ENCODE measurements at places on chromosomes 2 and 18. TPM values are rescaled to one million over a fixed set of nuclear protein-coding genes. Genes with fewer than 3 reads are reported as not detected.

DNA sequence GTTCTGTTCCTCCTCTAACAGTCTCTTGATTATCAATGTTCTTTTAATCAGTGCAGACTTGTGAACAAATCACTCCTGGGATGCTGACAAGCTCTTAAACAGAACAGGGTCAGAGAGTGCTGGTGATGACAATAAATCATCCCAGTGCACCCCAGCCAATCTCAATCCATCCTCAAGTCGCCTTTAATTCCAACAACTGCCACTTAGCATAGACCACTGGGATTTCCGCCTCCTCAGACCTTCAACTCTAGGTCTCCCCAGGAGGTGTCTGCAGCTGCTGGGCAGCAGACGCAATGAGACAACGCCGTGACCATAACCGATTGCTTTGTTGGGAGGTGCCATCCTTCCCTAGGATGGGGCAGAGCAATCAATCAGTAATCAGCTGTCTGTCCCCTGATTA lies 184.2 kb upstream of the ACAA2 start:
- no peaks in the 10 kb centered on the region for H3K4me1 ChIP-seq
- no peaks in the 10 kb centered on the region for H3K27me3 ChIP-seq
- no peaks in the 10 kb centered on the region for H3K36me3 ChIP-seq

- no peaks in the 10 kb centered on the region for H3K4me1 ChIP-seq
- no peak overlapping the region for H3K27ac ChIP-seq
- peak; percentile 21 for DNase-seq
- no peaks in the 10 kb centered on the region for H3K27me3 ChIP-seq
- no peak overlapping the region for H3K4me3 ChIP-seq
Observed at GRCh38 chr2:235746257-235746934, 252.6 kb downstream of the AGAP1 start.

- H3K27me3 ChIP-seq = no peaks in the 10 kb centered on the region
- no peak overlapping the region for H3K4me3 ChIP-seq
- DNase-seq = no peak
- no peak overlapping the region for H3K27ac ChIP-seq
- H3K4me1 ChIP-seq = peaks cover 22% of the 10 kb centered on the region
- no peaks in the 10 kb centered on the region for H3K36me3 ChIP-seq
Observed at GRCh38 chr2:108630567-108631405, 88.5 kb upstream of the RANBP2 start.

DNA sequence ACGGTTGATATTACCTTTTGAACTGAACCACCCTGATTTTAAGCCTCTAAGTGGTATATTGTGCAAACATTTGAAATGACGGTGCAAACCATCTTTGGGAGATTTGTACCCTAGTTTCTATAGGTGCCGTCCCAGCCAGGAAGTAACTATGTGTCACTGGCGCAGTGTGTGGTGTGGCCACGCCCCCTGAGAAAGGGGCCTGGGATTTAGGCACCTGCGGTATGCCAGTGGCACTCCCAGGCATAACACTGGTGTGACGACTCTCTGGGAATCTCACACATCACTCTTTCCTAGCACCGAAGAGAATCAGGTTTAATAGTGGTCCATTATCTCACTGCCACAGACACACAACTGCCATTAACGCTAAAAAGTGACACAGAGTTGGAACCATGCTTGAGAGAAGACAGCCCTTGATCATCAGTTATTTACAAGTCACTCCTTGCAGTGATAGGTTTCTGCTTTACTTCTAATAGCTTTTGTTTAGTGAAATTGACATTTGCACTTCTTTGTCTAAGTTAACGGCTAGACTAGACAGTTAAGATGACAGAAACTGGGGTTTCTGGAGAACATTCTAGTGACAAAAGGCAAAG lies 11.1 kb downstream of the AQP4 start:
- no peaks in the 10 kb centered on the region for H3K36me3 ChIP-seq
- H3K4me3 ChIP-seq = no peak overlapping the region
- H3K27me3 ChIP-seq = no peaks in the 10 kb centered on the region
- H3K4me1 ChIP-seq = no peaks in the 10 kb centered on the region
- no peak overlapping the region for H3K27ac ChIP-seq
- DNase-seq = no peak

DNA sequence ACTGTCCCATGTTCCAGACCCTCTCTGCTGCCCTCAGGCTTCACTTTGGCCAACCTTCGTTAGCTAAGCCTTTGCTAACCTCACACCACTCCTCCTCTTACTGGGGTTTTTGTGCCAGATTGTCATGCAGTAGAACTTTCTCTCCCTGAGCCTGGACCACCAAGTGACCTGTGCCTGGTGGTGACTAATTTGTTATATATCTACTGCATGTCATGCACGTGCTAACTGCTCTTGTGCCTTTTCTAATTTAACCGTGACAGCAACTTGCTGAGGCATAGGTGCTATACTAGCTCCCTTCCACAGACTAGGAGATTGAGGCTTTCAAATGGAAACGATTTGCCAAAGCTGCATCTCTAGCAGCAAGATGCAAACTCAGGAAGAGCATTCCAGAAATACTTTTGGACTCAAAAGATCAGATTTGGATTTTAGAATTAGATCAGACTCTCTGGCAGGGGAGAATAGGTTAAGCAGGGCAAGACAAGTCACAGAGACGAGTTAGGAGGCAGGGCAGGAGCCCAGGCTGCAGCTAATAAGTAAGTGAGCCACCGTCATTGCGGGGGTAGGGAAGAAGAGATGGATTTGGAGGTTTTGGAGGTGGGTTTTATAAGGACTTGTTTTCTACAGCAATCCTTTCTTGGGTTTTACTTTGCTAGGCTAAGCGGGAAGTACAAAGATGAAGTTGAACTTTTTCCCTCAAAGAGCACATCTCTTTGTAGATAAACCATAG lies 1.8 kb downstream of the PPP1R7 start:
- H3K27me3 ChIP-seq = no peaks in the 10 kb centered on the region
- H3K27ac ChIP-seq = no peak overlapping the region
- H3K4me1 ChIP-seq = peaks cover 26% of the 10 kb centered on the region
- H3K36me3 ChIP-seq = no peaks in the 10 kb centered on the region

GRCh38 chr2:233081731-233082221 lies 21.6 kb downstream of the INPP5D start:
- peak overlapping the region; percentile 0 for H3K4me3 ChIP-seq
- peaks cover 98% of the 10 kb centered on the region for H3K4me1 ChIP-seq
- DNase-seq = no peak
- H3K36me3 ChIP-seq = no peaks in the 10 kb centered on the region
- peak overlapping the region; percentile 26 for H3K27ac ChIP-seq
- H3K27me3 ChIP-seq = no peaks in the 10 kb centered on the region

- DNase-seq = no peak
- no peaks in the 10 kb centered on the region for H3K27me3 ChIP-seq
- H3K36me3 ChIP-seq = peaks cover 4% of the 10 kb centered on the region
- no peak overlapping the region for H3K27ac ChIP-seq
Observed at GRCh38 chr2:69561101-69561500, 82.4 kb downstream of the AAK1 start.

GRCh38 chr2:25229279-25230197 lies 61.2 kb upstream of the POMC start:
- no peak overlapping the region for H3K4me3 ChIP-seq
- no peak for DNase-seq
- H3K4me1 ChIP-seq = peaks cover 7% of the 10 kb centered on the region
- H3K36me3 ChIP-seq = peaks cover 4% of the 10 kb centered on the region
- no peaks in the 10 kb centered on the region for H3K27me3 ChIP-seq

- H3K36me3 ChIP-seq = no peaks in the 10 kb centered on the region
- DNase-seq = no peak
- no peaks in the 10 kb centered on the region for H3K4me1 ChIP-seq
- no peak overlapping the region for H3K27ac ChIP-seq
- H3K4me3 ChIP-seq = no peak overlapping the region
Observed at GRCh38 chr2:22483036-22483435, 901.9 kb upstream of the KLHL29 start.

- DNase-seq = no peak
- H3K27me3 ChIP-seq = no peaks in the 10 kb centered on the region
- H3K36me3 ChIP-seq = no peaks in the 10 kb centered on the region
Observed at GRCh38 chr2:25548601-25549000, 124.8 kb downstream of the DTNB start.

- DNase-seq = no peak
- no peaks in the 10 kb centered on the region for H3K27me3 ChIP-seq
- no peak overlapping the region for H3K27ac ChIP-seq
- no peaks in the 10 kb centered on the region for H3K4me1 ChIP-seq
Observed at GRCh38 chr2:127768775-127769479, 42.0 kb downstream of the WDR33 start.

GRCh38 chr2:119407430-119408220 lies 24.0 kb upstream of the TMEM37 start:
- no peaks in the 10 kb centered on the region for H3K27me3 ChIP-seq
- DNase-seq = no peak
- no peak overlapping the region for H3K4me3 ChIP-seq
- no peaks in the 10 kb centered on the region for H3K36me3 ChIP-seq

- no peak overlapping the region for H3K27ac ChIP-seq
- H3K36me3 ChIP-seq = no peaks in the 10 kb centered on the region
- H3K4me3 ChIP-seq = no peak overlapping the region
- H3K27me3 ChIP-seq = no peaks in the 10 kb centered on the region
- peaks cover 7% of the 10 kb centered on the region for H3K4me1 ChIP-seq
- no peak for DNase-seq
Observed at GRCh38 chr2:24617424-24617823, 126.4 kb downstream of the NCOA1 start.

DNA sequence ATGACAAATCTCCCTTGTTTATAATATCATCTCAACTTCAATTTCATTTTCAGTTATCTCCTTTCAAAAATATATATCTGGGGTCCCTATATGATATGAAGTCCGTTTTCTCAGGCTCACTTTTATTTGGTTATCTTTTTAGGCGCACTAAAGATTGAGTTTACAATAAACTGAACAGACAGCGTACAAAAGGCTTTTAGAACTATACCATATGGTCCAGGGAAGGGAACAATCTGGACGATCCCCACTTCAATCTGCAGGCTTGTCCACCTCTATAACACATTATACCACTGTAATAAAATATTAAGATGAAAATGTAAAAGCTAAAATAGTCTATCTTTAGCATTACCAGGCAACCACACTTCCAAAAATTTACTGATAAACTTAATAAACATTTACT lies 289.9 kb downstream of the ZEB2 start:
- H3K4me1 ChIP-seq = peaks cover 20% of the 10 kb centered on the region
- no peaks in the 10 kb centered on the region for H3K27me3 ChIP-seq
- H3K36me3 ChIP-seq = no peaks in the 10 kb centered on the region
- no peak for DNase-seq

GRCh38 chr2:2768476-2768875 lies 437.4 kb upstream of the MYT1L start:
- DNase-seq = no peak
- H3K4me3 ChIP-seq = no peak overlapping the region
- H3K36me3 ChIP-seq = no peaks in the 10 kb centered on the region
- H3K27ac ChIP-seq = no peak overlapping the region

GRCh38 chr2:239719791-239720360 lies 305.3 kb downstream of the NDUFA10 start:
- no peaks in the 10 kb centered on the region for H3K27me3 ChIP-seq
- H3K36me3 ChIP-seq = no peaks in the 10 kb centered on the region
- DNase-seq = no peak

- H3K4me3 ChIP-seq = no peak overlapping the region
- no peak overlapping the region for H3K27ac ChIP-seq
- DNase-seq = no peak
- H3K36me3 ChIP-seq = no peaks in the 10 kb centered on the region
- H3K4me1 ChIP-seq = no peaks in the 10 kb centered on the region
Observed at GRCh38 chr2:31137211-31138036, 816 bp downstream of the GALNT14 start.

GRCh38 chr2:191155608-191156071 lies 4.8 kb upstream of the STAT4 start:
- H3K27ac ChIP-seq = no peak overlapping the region
- H3K36me3 ChIP-seq = no peaks in the 10 kb centered on the region
- peaks cover 20% of the 10 kb centered on the region for H3K4me1 ChIP-seq
- peak; percentile 53 for DNase-seq
- no peak overlapping the region for H3K4me3 ChIP-seq

DNA sequence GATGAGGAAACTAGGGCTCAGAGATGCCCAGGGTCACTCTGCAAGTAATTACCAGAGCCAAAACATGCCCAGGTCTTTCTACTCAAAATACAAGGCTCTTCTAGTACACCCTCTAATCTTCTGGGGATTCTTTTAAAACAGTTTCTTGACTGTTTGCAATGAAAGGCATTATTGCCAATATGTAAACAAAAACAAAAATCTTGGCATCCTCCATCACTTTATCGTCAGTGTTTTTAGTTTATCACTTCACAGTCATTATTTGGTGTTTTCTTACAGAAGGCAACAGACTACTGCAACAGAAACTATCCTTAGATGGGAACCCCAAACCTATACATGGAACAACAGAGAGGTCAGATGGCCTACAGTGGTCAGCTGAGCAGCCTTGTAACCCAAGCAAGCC lies 71.0 kb downstream of the KCTD18 start:
- DNase-seq = no peak
- H3K36me3 ChIP-seq = no peaks in the 10 kb centered on the region
- no peak overlapping the region for H3K27ac ChIP-seq
- no peaks in the 10 kb centered on the region for H3K27me3 ChIP-seq
- H3K4me3 ChIP-seq = no peak overlapping the region

- H3K36me3 ChIP-seq = no peaks in the 10 kb centered on the region
- peaks cover 4% of the 10 kb centered on the region for H3K27me3 ChIP-seq
- no peak for DNase-seq
- H3K4me3 ChIP-seq = peak overlapping the region; percentile 57
Observed at GRCh38 chr18:24138409-24138788, 463 bp upstream of the CABYR start.

- H3K27ac ChIP-seq = no peak overlapping the region
- no peak for DNase-seq
- no peak overlapping the region for H3K4me3 ChIP-seq
- H3K4me1 ChIP-seq = no peaks in the 10 kb centered on the region
Observed at GRCh38 chr18:11665587-11665986, 23.5 kb upstream of the GNAL start.

DNA sequence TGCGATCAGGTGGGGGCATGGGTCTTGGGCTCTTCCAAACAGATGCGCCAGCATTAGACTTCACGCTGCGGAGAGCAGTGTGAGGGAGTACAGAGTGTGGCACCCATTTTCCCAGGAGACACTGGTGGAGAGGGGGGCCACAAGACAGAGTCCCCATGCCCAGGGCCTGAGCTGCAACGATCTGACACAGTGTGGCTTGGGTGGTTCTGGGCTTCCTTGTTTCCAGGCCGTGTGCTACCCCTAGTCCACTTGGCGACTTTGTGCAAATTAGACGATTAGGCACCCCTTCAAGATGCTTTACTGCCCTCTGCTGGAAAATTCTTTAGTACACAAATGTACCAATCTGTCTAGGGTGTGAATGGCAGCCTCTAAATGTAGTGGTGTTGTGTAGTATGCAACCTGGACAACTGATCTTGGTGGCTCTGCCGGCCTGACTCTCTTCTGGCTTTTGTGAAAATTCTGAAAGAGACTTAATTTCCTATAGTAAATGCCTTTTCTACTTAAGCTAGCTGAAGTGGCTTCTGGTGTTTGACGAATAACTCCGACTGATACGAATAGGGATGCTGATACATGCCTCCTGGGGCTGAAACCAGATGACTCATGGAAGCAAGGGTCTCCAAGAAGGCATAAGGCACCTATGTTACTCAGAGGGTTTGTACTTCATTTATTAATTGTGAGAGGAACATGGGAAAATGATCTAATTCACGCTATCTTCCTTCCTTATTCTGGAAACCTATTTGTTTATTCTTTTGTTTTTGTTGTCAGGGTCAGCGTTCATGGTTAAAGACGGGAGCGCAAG lies 92.3 kb upstream of the SMAD2 start:
- H3K27me3 ChIP-seq = no peaks in the 10 kb centered on the region
- peak; percentile 16 for DNase-seq
- no peak overlapping the region for H3K4me3 ChIP-seq
- no peaks in the 10 kb centered on the region for H3K36me3 ChIP-seq
- no peak overlapping the region for H3K27ac ChIP-seq

The SPP2 gene
- total RNA-seq = not detected

The CRYGD gene
- not detected for total RNA-seq

The RTP5 gene
- 0.18 TPM for total RNA-seq

The ZNG1B gene
- total RNA-seq = 34.6 TPM

The GAREM1 gene
- total RNA-seq = not detected

The OTX1 gene
- total RNA-seq = not detected

The CAPN14 gene
- 0.31 TPM for total RNA-seq
